ENCODE measurements at places on chromosomes 12 and 14.

DNA sequence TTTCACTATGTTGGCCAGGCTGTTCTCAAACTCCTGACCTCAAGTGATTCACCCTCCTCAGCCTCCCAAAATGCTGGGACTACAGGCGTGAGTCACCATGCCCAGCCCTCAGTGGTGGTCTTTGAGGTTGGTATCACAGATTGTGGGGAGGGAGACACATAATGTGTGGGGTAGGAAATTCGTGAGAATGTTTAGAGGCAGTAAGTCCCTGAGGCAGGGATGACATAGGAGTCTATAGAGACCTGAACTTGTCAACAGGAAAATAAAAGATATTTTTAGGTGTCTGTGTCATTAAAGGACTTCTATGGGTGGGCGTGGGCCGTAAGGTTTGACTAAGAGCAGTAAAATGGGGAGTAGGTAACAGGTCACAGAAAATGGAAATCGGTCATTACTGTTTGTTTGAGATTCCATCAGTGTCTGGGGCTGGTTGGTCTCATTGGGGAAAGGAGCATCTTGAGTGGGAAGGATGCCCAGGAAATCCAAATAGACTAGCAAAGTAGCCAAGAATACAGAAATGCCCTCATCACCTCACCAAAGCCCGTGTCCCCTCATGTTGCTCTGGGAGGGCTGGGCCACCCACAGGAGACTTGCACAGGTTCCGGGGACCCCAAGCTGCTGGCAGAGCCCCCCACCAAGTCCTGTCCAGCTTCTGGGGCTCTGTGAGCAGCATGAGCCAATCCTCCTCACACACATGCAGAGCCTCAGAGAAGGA lies 63.6 kb upstream of the BCL2L14 start:
- DNase-seq, result no peak

GRCh38 chr12:103247531-103247930 lies 248.2 kb downstream of the C12orf42 start:
- no peak for DNase-seq

GRCh38 chr12:84016956-84017355 lies 895.6 kb downstream of the SLC6A15 start:
- no peak for DNase-seq

GRCh38 chr14:54787261-54787660 lies 115.4 kb downstream of the GCH1 start:
- no peak for DNase-seq

DNA sequence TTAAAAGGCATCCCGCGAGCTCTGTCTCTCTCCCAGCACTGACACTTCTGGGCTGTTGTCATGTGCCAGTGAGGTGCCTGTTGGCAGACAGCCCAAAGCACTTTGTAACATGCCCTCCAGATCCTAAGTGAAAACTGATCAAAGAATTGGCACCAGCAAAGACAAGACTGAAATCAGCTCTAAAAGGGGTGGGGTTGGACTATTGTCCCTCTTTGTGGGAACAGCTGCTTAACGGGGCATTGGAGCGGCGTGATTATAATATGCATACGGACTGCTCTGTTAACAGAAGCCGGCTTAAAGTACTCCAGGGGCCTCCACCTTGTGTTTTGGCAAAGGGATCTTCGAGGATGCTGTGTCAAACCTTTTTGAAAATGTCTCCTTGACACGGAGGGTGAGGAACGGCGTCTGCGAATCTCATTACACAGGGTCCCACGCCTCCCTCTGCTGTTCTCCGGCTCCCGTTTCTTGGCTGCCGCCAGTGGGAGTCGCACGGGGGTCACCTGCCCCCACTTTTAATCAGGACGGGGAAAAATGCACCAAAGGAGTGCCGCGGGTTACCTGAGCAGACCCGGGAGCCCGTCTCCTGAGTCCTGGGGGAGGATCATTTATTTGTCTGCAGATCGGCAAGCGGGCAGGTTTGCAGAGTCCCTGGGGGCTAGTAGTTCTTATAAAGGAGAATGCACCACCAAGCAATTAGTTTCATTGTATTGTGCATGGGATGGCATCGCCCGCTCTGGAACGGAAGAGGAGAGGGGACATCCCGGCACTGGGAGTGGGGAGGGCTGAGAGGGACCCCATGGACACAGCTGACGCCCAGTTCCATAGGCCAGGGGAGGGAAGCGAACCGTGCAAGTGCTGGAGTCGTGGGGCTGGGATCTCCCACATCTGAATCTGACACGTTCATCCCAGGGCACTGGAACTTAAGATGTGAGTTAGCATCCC lies 44.3 kb downstream of the SPRING1 start:
- no peak for DNase-seq

GRCh38 chr12:106573239-106573638 lies 9.6 kb upstream of the RFX4 start:
- DNase-seq, result no peak

GRCh38 chr12:132324841-132325732 lies 4.3 kb downstream of the GALNT9 start:
- no peak for DNase-seq

- DNase-seq, result no peak
Observed at GRCh38 chr12:51666696-51667095, 75.7 kb downstream of the SCN8A start.

Data from vagina (tissue), 2 donors.